HFFc6 (cell line): ENCODE measurements at places on chromosomes 5 and 9. TPM values are rescaled to one million over a fixed set of nuclear protein-coding genes. Genes with fewer than 3 reads are reported as not detected.

GRCh38 chr5:1391691-1392090, 46.8 kb upstream of the CLPTM1L start:
- no peak for DNase-seq
- H3K36me3 ChIP-seq, result no peaks in the 10 kb centered on the region
- no peak overlapping the region for H3K4me3 ChIP-seq
- H3K4me1 ChIP-seq, result no peaks in the 10 kb centered on the region
- H3K27ac ChIP-seq, result no peak overlapping the region
- peaks cover 43% of the 10 kb centered on the region for H3K27me3 ChIP-seq

Gene PTPRD
- total RNA-seq, result not detected in 3 replicates

Gene HINT1
- 223 to 248 TPM (median 240 TPM) in 3 replicates for total RNA-seq

Gene PCDHGA7
- 2.4 to 11.5 TPM (median 2.6 TPM) in 3 replicates for total RNA-seq

GRCh38 chr9:2241836-2242741, 226.9 kb downstream of the SMARCA2 start:
- H3K4me1 ChIP-seq, result peaks cover 17% of the 10 kb centered on the region
- peaks cover 14% of the 10 kb centered on the region for H3K27me3 ChIP-seq
- no peaks in the 10 kb centered on the region for H3K36me3 ChIP-seq
- H3K27ac ChIP-seq, result peak overlapping the region; percentile 67

- DNase-seq, result no peak
- H3K4me1 ChIP-seq, result no peaks in the 10 kb centered on the region
Observed at GRCh38 chr5:64295101-64295500, 129.5 kb downstream of the RNF180 start.

- no peak overlapping the region for H3K27ac ChIP-seq
- H3K27me3 ChIP-seq, result no peaks in the 10 kb centered on the region
- no peak overlapping the region for H3K4me3 ChIP-seq
- H3K4me1 ChIP-seq, result peaks cover 33% of the 10 kb centered on the region
- H3K36me3 ChIP-seq, result no peaks in the 10 kb centered on the region
Observed at GRCh38 chr5:142056816-142057696, 44.2 kb upstream of the GNPDA1 start.

Gene CORO2A
- 0.94 to 2.2 TPM (median 1.6 TPM) in 3 replicates for total RNA-seq

- H3K4me3 ChIP-seq, result no peak overlapping the region
- H3K4me1 ChIP-seq, result peaks cover 34% of the 10 kb centered on the region
- no peak overlapping the region for H3K27ac ChIP-seq
- peaks cover 42% of the 10 kb centered on the region for H3K36me3 ChIP-seq
Observed at GRCh38 chr9:18608371-18608770, 134.4 kb downstream of the ADAMTSL1 start.
